ENCODE measurements at places on chromosomes 4 and X.

GRCh38 chrX:101659601-101660063, at the start of gene ARMCX2:
Gene ARMCX2 (minus strand): TSS chrX:101659850. CDS start chrX:101657588, 2,262 bp downstream.
- DNase-seq = no peak
- no peaks in the 10 kb centered on the region for H3K36me3 ChIP-seq
- H3K4me1 ChIP-seq = peaks cover 13% of the 10 kb centered on the region
- no peak within 1 kb of the TSS for H3K27ac ChIP-seq
- peak within 1 kb of the TSS; percentile 64 for H3K4me3 ChIP-seq
- H3K27me3 ChIP-seq = peaks cover 5% of the 10 kb centered on the region

DNA sequence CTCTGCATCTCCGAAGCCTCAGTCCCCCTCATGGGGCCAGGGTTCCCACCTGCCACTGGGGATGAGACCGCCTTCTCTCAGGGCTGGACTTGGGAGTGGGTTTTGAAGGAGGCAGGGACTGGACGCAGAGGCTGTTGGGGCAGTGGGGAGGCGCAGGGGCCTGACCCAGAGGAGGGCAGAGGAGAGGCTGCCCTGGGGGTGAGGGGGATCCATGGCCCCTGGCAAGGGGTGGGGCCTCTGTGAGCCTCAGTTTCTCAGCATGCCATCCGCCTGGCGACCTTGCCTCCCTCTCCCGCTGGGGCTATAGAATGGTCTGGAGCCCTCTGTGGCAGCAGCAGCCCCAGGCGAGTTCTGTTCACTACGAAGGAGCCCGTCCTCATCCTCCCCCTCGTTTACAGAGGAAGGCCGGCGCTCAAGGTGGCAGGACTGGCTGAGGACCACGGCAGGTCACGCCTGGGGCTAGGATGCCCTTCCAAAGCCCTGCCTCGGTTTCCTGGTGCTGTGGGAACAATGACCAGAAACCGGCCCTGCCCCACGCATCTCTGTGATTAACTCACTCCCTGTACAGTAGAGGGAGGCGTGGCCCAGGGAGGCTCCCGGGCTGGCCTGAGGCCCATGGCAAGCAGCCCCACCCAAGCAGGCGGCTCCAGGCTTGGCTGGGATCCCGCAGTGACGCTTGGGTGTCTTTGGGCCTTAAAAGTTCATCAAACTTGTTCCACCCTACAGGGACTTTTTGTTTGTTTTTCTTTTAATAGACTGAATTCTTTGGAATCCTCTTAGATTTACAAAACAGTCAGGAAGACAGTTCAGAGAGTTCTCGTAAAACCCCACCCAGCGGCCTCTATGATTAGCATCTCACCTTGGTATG, 16.0 kb upstream of the SH3TC1 start:
- DNase-seq = no peak
- no peaks in the 10 kb centered on the region for H3K27me3 ChIP-seq
- no peak overlapping the region for H3K27ac ChIP-seq
- H3K4me1 ChIP-seq = no peaks in the 10 kb centered on the region
- no peaks in the 10 kb centered on the region for H3K36me3 ChIP-seq

- no peaks in the 10 kb centered on the region for H3K27me3 ChIP-seq
- no peaks in the 10 kb centered on the region for H3K36me3 ChIP-seq
- no peak for DNase-seq
- H3K4me1 ChIP-seq = no peaks in the 10 kb centered on the region
- no peak overlapping the region for H3K4me3 ChIP-seq
Measured at GRCh38 chrX:123834116-123834515, 25.7 kb upstream of the XIAP start.

GRCh38 chrX:118756101-118756500, 28.7 kb downstream of the IL13RA1 start:
- no peak overlapping the region for H3K4me3 ChIP-seq
- no peaks in the 10 kb centered on the region for H3K27me3 ChIP-seq
- no peak for DNase-seq
- H3K36me3 ChIP-seq = no peaks in the 10 kb centered on the region

DNA sequence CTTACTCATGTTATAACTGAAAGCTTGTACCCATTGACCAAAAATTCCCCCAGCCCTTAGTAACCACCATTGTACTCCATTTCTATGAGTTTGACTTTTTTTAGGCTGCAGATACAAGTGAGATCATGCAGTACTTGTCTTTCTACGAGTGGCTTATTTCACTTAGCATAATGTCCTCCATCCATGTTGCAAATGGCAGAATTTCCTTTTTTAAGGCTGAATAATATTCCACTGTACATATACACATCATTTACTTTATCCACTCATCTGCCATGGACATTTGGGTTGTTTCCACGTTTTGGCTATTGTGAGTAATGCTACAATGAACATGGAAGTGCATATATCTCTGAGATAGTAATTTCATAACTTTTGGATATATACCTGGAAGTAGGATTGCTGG, 10.4 kb downstream of the RBM3 start:
- H3K4me1 ChIP-seq = peaks cover 4% of the 10 kb centered on the region
- no peak overlapping the region for H3K4me3 ChIP-seq
- H3K36me3 ChIP-seq = no peaks in the 10 kb centered on the region
- no peak overlapping the region for H3K27ac ChIP-seq
- no peak for DNase-seq
- no peaks in the 10 kb centered on the region for H3K27me3 ChIP-seq

DNA sequence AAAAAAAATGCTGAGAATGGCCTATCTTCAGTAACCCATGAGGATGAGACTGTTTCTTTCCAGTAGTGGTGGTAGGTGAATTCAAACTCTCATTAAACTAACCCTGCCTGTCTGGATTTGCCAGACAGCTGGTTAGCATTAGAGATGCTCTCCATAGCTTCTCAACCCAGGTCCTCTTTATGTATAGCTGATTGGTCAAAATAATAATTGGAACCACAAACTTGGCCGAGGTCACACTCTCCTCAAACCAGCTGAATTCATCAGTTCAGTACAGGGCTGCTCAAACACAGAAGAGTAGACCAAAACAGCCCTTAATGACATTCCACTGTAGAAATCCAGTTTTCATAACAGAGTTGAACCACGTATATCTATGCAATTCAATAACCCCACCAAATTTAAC, 85.3 kb downstream of the HCCS start:
- no peak for DNase-seq
- H3K4me3 ChIP-seq = no peak overlapping the region
- no peaks in the 10 kb centered on the region for H3K4me1 ChIP-seq
- H3K27ac ChIP-seq = no peak overlapping the region
- H3K27me3 ChIP-seq = no peaks in the 10 kb centered on the region

DNA sequence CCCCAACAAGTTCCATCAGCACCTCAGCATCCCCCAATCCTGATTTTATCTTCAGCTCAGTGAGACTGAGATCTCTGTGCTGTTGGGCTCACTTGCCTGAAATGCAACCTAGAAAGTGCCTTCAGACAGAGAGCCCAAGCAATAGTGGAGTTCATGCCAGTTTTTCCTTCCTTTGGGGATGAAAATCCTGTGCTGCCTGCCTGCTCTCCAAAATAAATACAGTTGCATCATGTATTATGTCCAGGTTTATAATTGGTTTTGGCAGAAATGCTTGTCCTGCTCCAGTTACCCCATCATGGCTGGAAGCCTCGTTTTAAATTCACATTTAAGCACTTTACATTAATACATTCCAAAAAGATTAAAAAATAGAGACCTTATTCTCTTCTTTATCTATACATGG, 1865.5 kb upstream of the TENM3 start:
- no peaks in the 10 kb centered on the region for H3K27me3 ChIP-seq
- H3K36me3 ChIP-seq = no peaks in the 10 kb centered on the region
- DNase-seq = no peak
- H3K4me3 ChIP-seq = no peak overlapping the region
- H3K27ac ChIP-seq = no peak overlapping the region

- H3K27me3 ChIP-seq = no peaks in the 10 kb centered on the region
- no peak overlapping the region for H3K27ac ChIP-seq
- no peak overlapping the region for H3K4me3 ChIP-seq
- H3K36me3 ChIP-seq = no peaks in the 10 kb centered on the region
Measured at GRCh38 chr4:153266988-153267387, 62.7 kb downstream of the TRIM2 start.

DNA sequence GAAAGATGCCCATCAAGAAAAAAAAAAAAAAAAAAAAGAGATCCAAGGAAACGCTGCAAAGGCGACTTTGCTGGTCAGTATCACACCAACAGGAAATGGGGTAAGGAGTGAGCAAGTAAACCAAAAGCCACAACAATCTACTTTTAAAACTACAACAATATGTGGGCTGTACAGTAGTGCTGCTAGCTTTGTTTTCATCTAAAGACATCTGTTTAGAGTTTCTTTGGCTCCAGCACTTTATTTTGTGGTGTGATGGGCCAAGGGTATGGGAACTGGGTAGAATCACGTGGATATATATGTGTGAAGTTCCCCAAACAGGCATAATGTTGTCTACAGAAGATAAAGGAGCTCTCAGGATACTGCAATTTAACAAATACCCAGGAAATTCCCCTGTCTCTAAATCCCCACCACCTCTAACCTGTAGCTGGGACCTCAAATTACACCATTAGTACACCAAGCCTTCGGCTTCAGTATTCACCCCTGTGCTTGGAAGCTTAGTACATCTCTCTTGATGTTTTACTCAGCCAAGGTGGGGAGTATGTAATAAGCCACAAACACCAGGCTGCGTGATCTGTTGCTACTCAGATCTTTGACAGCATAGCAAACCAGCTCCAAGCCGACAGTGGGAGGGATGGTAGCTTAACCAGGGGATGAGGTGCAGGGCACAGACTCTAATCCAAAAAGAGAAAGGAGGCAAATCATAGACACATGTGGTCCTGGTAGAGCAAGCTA, 207.9 kb downstream of the HS6ST2 start:
- no peak overlapping the region for H3K4me3 ChIP-seq
- peaks cover 11% of the 10 kb centered on the region for H3K4me1 ChIP-seq
- H3K36me3 ChIP-seq = no peaks in the 10 kb centered on the region
- no peak for DNase-seq

DNA sequence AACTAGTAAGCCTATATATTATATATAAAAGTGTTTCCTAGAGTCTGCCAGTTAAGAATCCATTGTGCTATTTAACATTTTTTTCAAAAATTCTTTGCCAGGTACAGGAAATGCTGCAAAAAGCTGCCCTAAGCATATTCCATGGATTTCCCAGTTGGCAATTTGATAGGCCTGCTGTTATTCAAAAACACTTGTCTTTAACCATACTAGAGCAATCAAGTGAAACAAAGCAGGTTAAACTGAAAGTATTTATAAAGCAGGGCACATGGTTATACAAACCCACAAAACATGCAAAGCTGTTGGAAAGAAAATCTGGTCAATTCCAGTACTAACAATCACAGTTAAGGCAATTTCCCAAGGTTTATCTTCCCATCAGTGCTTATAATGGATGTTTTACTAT, 159.9 kb downstream of the UNC5C start:
- no peaks in the 10 kb centered on the region for H3K36me3 ChIP-seq
- DNase-seq = no peak
- H3K27ac ChIP-seq = no peak overlapping the region

- H3K4me3 ChIP-seq = no peak overlapping the region
- H3K4me1 ChIP-seq = no peaks in the 10 kb centered on the region
- H3K36me3 ChIP-seq = no peaks in the 10 kb centered on the region
- no peak for DNase-seq
Measured at GRCh38 chr4:87704001-87704400, 53.9 kb downstream of the DMP1 start.

GRCh38 chrX:69365349-69365748, 138.8 kb upstream of the NALF2 start:
- no peaks in the 10 kb centered on the region for H3K36me3 ChIP-seq
- DNase-seq = no peak
- H3K4me3 ChIP-seq = no peak overlapping the region
- no peaks in the 10 kb centered on the region for H3K27me3 ChIP-seq

DNA sequence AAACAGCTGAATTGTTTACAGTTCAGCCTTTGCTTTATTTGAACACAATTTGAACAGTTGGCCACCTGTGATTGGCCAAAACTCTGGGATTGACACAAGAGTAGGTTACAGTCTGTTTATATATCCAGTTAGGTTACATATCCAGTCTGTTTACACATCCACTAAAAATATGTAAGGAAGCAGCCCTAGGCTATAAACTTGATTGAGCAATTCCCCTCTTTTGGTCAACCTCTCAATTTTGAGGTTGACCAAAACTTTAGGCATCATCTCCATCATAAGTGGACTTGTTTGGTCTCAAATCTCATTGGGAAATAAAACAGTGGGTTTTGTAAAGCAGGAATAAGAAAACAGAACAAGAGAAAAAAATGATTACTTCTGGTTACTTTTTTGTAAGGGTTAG, 190.8 kb downstream of the SPATA18 start:
- H3K27ac ChIP-seq = no peak overlapping the region
- H3K27me3 ChIP-seq = no peaks in the 10 kb centered on the region
- H3K4me3 ChIP-seq = no peak overlapping the region
- H3K36me3 ChIP-seq = no peaks in the 10 kb centered on the region

DNA sequence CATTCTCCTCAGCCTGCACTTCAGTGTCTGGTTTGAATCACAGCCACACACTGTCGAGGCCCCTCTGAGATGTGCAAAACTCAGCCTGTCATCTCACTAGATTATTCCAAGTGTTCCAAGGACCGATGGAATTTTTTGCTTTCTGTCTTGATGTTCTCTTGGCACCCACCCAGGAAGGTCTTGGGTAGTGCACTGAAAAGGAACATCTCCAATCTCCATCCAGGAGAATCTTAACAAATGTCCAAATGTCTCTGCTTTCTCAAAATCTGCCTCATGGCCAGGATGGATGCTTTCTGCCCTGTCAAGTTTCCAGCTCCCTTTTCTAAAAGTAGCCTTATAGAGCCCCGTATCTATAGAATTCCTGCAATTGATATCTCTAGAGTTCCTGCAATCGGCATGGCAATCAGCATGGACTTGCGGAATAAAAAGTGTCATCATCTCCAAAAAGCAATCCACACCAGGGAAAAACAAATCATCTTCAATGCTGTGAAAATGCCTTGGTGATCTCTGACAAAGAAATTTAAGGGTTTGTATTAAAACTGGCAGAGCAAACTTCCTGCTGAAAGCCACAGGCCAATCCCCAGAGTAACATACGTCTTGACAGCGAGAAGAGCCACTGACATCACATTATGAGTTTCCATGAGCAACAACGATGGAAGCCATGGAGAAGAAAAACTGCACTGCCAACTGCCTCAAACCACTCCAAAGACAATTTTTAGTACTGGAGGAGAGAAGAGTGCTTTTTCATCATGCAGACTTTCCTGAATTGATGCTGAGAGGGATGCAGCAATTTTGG, 215.3 kb upstream of the FAM9B start:
- H3K4me3 ChIP-seq = no peak overlapping the region
- H3K27me3 ChIP-seq = no peaks in the 10 kb centered on the region
- H3K27ac ChIP-seq = no peak overlapping the region
- H3K4me1 ChIP-seq = no peaks in the 10 kb centered on the region
- no peak for DNase-seq

DNA sequence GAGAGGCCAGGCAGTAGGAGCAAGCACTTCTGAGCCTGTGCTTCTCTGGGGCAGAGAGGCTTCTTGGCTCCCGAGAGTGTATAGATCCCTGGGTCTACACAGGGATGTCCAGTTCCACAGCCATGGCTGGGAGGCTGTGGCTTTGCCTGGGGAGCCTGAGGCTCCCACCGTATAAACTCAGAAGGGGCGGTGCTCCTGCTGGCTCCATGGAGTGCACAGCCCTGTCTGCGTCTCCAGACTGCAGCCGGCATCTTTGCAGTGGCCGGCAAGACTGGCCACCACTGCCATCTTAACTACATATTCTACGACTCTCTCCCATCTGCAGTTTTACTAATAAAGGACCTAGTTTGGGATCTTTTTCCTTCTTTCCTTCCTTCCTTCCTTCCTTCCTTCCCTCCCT, 1253.8 kb downstream of the C4orf33 start:
- H3K27me3 ChIP-seq = no peaks in the 10 kb centered on the region
- no peak overlapping the region for H3K4me3 ChIP-seq
- H3K27ac ChIP-seq = no peak overlapping the region
- DNase-seq = no peak
- no peaks in the 10 kb centered on the region for H3K36me3 ChIP-seq
- no peaks in the 10 kb centered on the region for H3K4me1 ChIP-seq

All from T-cell (primary cell).